ENCODE measurements at places on chromosomes 12 and 14.

DNA sequence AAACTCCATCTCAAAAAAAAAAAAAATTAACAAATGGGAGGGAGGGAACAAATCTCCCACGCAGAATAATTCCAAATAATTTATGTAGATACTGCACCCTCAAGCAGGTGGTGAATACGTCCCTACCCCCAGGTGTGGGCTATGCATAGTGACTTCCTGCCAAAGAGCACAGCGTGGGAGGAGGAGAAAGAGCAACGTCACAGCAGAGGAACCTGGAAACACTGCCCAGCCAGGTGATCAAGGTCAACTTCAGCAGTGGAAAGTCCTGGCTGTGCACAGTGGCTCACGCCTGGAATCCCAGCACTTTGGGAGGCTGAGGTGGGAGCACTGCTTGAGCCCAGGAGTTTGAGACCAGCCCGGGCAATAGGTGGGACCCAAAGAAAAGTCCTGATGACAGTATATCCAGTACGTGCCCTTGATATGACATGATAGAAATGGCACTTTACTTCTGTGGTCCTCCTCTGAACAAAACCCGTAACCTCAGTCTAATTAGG is 9.5 kb downstream of the CINP start:
- no peak for DNase-seq

DNA sequence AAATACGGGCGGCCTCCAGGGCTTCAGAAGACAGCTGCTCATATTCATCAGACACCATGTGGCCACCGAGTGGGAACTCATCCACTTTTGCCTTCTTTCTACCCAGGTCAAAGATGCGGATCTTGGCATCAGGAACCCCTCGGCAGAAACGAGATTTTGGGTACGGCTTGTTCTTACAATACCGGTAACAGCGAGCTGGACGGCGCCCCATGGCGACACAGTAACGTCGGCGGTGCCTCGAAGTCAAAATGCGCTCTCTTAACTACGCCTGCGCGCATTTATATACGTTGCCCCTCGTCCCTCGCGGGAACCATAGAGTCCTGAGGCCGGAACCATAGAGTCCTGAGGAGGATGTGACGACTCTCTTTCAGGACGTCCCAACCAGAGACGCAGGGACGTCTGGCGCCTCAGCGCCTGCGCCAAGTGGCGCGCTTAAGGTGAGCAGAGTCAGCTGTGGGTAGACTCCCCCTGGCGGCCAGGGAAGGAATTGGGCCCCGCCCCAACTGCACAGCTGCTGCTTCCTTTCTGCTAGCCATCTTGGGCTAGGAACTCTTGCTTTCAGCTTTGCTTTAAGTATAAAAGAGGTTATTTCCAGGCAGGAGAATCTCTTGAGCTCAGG is at the start of gene RPL10L:
RPL10L (minus strand) TSS at position 256 of the 619 bp plus-strand sequence; CDS start at position 211, 45 bp downstream.
- DNase-seq = no peak

GRCh38 chr12:120759591-120760348 is 34.1 kb downstream of the ACADS start:
- no peak for DNase-seq

DNA sequence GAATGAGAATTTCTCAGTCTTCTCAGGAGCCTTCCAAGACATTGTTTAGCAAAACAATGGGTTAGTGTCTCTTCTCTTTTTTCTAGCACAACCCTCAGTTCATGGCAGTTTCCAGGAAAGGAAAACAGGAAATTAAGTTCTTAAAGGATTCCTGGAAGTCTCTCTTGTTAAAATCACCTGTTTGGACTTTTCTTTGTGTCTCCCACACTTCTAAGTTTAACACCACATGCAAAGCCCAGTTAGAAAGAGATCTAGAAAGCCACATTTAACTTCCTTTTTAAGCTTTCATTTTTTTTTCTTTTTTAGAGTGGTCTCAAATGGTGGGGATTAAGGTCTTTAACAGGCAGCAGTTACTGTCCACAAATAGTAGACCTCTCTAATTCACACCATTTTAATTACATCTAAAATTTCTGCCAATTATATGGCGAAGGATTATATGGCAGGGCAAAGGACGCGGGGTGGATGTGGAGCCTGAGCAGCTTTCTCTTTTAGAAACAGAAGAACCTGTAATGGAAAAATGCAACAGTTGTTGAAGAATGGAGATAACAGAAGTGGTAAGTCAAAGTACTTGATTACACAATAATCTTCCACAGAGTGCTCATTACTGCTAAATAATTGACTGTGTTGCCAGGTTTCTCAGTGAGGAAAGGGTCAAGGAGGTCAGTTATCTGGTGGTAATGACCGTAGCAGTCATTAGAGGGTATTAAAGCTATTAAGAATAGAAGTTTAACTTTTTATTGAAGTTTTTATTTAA is 298.6 kb downstream of the AKAP6 start:
- DNase-seq = no peak
